ENCODE measurements at places on chromosomes 3 and 15. TPM values are rescaled to one million over a fixed set of nuclear protein-coding genes. Genes with fewer than 3 reads are reported as not detected.

The ANKRD34C gene
- not detected for polyA plus RNA-seq

The SLC28A2 gene
- 0.42 TPM for polyA plus RNA-seq

The PLA1A gene
- 7.6 TPM for polyA plus RNA-seq

The TEX9 gene
- 26.7 TPM for polyA plus RNA-seq

The PDIA3 gene
- polyA plus RNA-seq = 487 TPM

The CPEB1 gene
- polyA plus RNA-seq = 0.91 TPM

The DAG1 gene
- 105 TPM for polyA plus RNA-seq

The PTPRG gene
- 42.4 TPM for polyA plus RNA-seq

The COX5A gene
- 194 TPM for polyA plus RNA-seq

DNA sequence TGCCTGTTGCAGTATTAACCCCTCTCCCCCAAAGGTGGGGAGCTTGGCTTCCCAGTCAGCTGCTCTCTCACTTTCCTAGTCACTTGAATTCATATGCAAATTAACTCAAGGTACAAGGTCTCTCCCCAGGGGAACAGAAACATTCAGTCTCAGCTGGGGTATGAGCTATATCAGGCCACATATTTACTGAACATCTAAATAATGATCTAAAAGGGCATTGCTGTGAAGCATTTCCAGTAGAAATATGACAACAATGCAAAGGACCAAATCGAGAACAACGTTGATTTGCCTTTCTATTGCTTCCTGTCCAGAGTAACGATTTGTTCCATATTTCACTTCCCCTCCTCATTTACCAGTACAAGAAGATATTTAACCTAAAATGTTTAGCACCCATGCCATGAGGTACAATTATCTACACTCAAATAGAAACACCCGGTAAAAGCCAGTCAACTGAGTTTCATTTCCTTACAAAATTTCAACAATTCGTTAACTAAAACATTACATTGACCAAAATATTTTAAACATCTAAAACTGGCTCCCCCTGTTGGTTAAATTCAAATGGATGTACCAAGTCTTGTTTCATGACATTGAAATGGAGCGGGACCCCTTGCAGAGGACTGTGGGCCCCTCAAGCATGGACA lies 36.5 kb upstream of the KLHL6 start:
- DNase-seq = no peak

GRCh38 chr3:149339931-149340309 lies 6.5 kb upstream of the TM4SF18 start:
- no peak for DNase-seq

DNA sequence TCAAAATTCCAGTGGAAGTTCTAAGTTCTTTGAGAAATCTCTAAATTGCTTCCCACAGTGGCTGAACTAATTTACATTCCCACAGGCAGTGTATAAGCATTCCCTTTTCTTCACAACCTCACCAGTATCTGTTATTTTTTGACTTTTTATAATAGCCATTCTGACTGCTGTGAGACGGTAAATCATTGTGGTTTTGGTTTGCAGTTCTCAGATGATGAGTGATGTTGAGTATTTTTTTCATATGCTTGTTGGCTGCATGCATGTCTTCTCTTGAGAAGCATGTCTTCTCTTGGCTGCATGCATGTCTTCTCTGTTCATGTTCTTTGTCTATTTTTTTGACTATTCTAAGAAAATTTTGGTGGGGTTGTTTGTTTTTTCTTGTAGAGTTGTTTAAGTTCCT lies 499.6 kb upstream of the CCDC54 start:
- no peak for DNase-seq

GRCh38 chr3:184570489-184570888 lies 8.9 kb downstream of the EPHB3 start:
- no peak for DNase-seq

GRCh38 chr15:68734881-68735280 lies 85.8 kb downstream of the ANP32A start:
- DNase-seq = no peak

DNA sequence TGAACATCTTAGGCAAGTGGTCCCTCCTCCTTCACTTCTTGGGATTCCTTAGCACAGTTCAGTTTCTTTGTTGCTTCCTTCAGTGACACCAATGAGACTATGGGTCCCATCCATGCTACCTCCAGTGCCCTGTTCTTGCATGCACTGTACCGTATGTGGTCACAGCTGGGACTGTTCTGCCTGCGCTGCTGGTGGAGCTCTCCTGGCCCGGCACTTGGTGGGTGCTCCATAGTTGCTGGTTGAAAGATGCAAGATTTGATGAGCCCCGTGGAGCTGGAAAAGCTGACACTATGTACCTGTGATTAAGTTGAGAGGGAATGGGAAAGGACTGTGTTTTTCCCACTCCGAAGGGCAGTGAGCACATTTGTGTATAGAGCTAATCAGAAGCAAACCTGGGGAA lies 397.8 kb downstream of the LRTM1 start:
- DNase-seq = no peak

DNA sequence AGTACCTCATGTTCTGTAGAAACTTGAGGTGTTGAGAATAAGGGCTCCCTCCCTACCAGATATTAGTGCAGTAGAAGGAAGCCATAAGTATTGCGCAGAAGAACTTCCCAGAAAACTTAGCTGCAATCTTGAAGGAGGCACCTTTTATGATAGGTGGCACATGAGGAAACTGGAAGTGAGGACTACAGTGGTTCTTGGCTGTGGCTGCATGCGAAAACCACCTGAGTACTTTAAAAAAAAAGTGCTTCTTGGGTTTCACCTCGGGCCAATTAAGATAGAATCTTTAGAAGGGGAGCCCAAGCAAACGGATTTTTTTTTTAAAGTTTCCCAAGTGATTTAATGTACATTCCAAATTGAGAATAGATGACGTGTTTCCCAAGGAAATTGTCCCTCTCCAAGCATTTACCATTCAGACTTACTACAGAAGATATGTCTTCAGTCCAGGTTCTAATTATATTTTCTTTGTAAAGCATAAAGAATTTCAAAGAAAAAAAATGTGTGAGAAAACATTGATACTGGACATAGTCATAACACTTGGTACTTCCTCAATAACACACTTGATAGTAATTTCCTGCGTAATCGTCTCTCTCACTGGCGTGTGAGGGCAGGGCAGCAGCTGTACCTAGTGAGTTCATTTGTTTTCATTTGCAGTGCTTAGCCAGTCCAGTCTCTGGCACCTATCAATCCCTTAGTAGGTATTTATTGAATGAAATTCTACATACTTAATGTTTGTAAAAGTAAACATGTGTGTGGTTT lies 12.3 kb upstream of the NR1I2 start:
- no peak for DNase-seq

GRCh38 chr3:165895919-165896318 lies 58.7 kb upstream of the BCHE start:
- no peak for DNase-seq

- no peak for DNase-seq
Measured at GRCh38 chr15:67707520-67708283, 117.6 kb upstream of the SKOR1 start.

- no peak for DNase-seq
Measured at GRCh38 chr3:23919628-23920027, 2.7 kb downstream of the RPL15 start.

DNA sequence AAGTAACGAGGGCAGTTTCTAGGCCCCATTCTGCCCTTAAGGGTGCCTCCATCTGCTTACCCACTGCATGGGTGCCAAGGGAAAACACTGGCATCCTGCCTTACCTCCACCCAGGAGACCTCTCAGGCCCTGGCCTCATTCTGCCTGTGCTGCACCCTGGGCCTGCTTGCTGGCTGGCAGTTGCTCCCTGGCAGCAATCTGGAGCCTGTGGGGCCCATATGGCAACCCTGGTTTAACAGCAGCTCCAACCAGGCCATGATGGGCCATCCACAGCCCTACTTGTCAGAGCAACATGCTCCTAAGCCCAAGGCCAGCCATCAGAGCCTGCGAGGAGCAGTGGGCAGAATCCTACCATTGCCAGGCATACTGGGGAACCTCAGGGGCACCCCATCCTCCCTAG lies 3.7 kb downstream of the C3orf18 start:
- no peak for DNase-seq

DNA sequence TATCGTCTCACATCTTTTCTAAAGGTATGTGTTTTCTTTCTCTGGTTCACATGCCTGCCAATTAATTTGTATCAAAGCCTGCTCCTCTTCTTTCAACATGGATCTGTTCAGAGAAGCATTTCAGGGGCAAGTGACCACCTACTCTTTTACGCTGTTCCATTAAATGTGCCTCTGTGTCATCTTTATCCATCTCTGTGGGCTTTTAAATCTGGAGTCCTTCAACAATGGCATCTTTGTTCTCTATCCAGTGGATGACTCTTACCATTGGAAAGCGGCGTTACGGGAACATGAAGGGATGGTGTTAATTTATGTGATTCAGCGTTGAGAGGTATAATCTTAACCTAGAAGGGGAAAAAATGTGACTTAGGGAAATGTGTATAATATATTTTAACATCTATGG lies 92.7 kb upstream of the CFAP20DC start:
- no peak for DNase-seq

DNA sequence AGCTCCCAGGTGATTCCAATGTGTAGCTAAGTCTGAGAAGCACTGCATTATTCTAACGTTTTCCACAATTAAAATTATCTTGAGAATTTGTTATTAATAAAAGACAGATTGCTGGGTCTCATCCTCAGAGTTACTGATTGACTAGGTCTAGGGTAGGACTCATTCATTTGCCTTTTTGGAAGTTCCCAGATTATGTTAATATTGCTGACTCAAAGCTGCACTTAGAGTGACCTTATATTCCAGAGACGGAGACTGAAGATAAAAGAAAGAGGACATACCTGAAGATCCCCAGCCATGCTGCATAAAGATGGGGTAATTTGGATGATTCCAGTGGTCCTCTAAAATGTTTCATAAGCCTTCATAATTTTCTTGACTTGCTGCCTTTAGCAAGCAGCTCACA lies 81.8 kb downstream of the PLSCR2 start:
- no peak for DNase-seq

- no peak for DNase-seq
Measured at GRCh38 chr3:65975032-65975431, 63.7 kb downstream of the MAGI1 start.

DNA sequence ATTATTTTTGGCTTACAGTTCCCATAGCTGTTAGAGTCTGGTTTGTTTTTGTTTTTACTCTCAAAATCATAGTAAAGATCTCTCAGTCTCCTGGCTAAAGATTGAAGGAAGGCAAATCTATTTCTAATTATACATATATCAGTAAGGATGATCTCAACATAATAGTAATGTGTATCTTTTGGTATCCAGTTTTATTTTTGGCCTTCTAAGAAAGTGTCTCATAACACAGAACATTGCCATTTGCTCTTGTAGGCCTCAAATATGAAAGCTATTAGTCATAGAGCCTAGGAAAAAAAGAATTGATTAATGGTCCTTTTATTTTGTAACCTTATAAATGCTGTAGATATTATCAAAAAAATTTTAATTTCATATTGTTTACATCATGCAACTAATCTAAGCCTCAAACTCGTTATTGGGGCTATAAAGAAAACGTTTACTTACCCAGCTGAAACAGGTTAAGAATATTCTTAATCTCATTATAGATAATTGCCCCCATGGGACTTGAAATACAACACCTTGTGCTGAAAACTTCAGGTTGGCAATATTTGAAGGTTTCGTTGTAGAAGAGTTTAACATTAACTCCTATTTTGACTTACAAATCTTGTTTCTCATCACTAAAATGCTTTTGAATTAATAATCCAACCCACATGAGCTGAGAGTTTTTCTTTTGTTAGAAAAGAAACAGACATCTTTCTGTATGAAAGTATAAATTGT lies 16.7 kb downstream of the FBXO45 start:
- no peak for DNase-seq

DNA sequence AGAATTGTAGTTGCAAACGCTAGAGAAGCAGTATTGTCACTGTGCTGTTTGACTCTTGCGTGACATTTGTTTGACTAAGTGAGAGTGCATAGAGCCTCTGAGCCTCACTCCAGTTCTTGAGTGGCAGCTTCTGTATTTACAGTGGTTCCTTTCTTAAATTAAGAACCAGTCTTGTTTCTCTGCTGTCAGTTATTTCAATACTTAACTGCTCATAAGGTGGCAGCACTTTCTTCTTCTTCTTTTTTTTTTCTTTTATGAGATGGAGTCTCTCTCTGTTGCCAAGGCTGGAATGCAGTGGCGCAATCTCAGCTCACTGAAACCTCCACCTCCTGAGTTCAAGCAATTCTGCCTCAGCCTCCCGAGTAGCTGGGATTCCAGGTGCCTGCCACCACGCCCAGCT lies 372.1 kb downstream of the LPP start:
- DNase-seq = no peak

- DNase-seq = no peak
Measured at GRCh38 chr15:37100966-37101215, 542 bp upstream of the MEIS2 start.

DNA sequence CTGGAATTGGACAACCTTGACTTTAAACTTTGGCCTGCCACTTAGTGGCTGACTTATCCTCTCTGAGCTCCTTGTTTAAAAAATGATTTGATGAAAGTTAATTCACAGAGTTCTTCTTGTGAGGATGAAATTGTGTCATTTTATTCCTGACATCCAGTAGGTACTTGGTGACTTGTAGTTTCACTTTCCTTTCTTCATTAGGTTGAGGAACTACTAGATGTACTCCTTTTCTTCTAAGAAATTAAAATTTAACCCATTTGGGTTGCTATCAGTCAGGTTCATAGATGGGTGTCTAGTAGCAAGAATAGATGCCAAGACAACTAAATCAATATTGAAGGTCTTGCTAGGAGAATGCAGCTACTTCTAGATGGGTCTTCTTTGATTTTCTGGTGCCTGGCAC lies 5.2 kb downstream of the NR1D2 start:
- DNase-seq = no peak

GRCh38 chr15:70096215-70097062 lies 1.3 kb downstream of the TLE3 start:
- DNase-seq = no peak

- no peak for DNase-seq
Measured at GRCh38 chr15:90451053-90451850, 63.2 kb downstream of the IQGAP1 start.

DNA sequence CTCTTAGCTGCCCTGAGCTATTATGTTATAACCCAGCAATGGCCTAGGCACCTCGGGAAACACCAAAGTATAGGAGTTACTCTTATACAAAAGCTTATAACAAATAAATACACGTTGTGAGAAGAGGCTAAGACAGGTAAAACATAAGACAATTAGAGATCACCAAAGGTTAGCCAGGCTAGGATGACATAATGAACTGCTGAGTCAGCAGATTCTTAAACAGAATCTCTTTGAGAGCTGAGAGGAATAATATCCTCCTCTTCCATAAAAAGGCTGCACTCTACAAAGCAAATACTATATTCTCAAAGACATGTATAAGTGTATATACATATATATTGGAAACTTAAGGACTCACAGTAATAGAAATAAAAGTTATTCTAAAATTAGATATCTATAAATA lies 37.2 kb downstream of the GOLIM4 start:
- no peak for DNase-seq

DNA sequence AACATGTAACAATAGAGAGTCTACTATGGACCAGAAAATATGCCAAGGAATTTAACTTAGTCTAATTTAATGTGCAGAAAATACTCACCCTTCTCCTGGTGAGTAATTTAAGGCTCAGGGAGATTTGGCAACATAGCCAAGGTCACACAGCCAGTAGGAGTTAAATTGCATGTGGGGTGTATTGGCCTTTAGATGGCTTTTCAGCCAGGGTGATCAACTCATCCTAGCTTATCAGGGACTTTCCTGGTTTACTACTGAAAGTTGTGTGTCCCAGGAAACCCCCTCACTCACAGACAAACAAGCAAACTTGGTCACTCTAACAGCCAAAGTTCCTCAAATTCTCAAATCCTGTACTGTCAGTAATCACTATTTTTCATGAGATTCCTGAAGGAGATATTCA lies 2.6 kb upstream of the SLC9A9 start:
- no peak for DNase-seq
